ENCODE measurements at places on chromosomes 5 and 9.

- DNase-seq: no peak
Observed at GRCh38 chr5:54514841-54515432, 2.6 kb upstream of the SNX18 start.

GRCh38 chr5:169174923-169175322 lies 126.0 kb downstream of the SLIT3 start:
- DNase-seq: no peak

DNA sequence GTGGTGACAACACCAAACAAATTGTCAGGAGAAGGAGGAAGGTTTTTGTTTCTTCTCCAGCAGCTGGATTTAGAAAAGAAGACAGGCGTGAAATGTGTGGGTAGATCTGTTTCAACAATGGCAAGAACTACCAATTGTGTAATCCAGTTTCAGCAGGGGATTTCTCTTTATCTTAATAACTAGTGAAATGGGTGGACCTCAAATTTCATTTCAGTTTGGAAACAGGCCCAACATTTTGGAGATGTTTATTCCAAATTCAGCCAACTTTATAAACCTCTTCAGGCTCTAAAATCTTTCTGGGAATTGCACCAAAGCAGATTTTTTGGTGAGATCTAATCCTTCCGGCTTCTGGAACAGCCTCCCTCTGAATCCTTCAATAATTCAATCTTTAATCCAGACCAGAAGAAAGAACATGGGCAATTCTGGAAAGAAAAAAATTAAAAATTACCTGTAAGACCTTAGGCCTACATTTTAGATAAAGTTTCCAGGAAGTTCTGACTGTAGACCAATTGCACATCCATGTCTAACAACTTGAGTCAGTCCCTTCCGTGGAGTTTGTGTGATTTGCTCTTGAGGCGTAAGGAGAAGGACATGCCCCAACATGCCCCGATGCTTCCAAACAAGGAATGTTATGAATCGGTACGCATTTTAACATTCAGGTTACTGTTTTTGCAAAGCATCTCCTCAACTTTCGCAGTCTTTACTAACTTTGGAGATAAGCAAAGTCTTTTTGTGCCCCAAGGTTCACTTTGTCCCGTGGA lies 423.6 kb downstream of the IRX1 start:
- DNase-seq: no peak

DNA sequence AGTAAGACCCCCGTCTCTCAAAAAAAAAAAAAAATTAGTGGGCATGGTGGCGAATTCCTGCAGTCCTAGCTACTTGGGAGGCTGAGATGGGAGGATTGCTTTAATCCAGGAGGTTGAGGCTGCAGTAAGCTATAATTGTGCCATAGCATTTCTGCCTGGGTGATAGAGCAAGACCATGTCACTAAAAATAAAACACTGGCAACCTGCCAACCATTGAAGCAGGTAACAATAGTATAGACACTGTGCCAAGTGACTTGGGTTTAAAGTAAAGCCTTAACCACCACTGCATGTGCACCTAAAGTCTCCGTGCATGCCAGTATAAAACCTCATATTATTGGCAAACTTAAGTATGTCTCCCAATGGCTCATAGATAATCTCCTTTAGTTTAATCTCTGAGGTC lies 3.4 kb upstream of the APBA1 start:
- no peak for DNase-seq

- no peak for DNase-seq
Observed at GRCh38 chr5:71810471-71811195, 91.6 kb downstream of the CARTPT start.

GRCh38 chr5:79857714-79858409 lies 133.2 kb downstream of the MTX3 start:
- peak; percentile 65 for DNase-seq

GRCh38 chr5:123514615-123515355 lies 2.8 kb downstream of the CSNK1G3 start:
- DNase-seq: no peak

DNA sequence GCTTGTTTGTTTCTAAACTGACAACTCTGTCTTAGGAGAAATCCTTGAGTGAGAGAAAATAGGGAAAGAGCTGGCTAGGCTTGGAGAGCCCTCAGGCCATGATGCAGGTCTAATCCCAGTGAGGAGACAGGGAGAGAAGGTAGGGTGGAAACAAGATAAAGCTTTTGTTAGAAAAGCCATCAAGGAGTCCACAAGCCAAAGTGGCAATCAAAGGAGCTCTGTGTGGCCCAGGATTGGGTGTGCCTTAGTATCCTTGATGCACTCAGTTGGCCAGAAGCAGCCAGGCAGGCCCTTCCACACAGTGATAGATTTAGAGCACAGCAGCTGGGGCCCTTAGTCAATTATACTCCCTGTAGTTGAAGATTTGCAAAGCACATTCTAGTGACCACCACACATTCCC lies 73.9 kb downstream of the ALDH7A1 start:
- no peak for DNase-seq

- peak; percentile 4 for DNase-seq
Observed at GRCh38 chr5:150486402-150487198, 21.3 kb upstream of the NDST1 start.

- DNase-seq: no peak
Observed at GRCh38 chr5:133520062-133520461, 92.3 kb downstream of the FSTL4 start.

DNA sequence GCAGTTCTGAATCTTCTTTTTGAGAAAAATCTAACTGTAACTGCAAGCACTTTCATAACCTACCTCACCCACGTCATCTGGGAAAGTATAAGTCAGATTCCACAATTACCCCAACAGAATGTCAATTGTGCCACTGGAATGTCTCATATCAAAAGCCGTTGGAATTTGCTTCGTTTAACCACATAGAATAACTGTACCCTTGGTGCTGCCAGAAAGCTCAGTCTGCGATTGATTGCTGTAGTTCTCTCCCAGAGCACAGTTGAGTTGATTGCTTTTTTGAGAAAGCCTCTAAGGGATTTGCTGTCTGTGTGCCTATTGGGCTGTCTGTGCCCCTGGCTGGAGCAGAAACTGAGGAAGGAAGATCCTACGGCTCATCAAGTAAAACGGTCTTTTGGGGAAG lies 583.6 kb downstream of the TMEM38B start:
- no peak for DNase-seq

DNA sequence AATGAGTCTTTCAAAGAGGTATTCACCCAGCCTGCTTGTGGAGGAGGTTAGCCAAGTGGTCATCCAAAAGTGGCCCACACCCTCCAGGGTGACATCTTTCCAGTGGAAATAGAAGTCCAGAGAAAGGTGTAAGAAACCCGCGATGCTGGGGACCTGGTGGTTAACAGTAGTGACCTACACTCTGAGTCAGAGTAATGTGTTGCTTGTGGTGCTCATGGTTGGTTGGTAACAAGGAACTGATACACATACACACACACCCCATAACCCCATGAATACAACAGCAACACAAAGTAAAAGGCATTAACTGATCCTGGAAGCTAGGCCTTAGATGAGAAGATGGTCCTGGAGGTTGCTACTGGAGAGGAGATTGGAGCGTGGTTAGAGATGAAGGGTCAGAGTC lies 26.9 kb downstream of the MRPS30 start:
- no peak for DNase-seq

DNA sequence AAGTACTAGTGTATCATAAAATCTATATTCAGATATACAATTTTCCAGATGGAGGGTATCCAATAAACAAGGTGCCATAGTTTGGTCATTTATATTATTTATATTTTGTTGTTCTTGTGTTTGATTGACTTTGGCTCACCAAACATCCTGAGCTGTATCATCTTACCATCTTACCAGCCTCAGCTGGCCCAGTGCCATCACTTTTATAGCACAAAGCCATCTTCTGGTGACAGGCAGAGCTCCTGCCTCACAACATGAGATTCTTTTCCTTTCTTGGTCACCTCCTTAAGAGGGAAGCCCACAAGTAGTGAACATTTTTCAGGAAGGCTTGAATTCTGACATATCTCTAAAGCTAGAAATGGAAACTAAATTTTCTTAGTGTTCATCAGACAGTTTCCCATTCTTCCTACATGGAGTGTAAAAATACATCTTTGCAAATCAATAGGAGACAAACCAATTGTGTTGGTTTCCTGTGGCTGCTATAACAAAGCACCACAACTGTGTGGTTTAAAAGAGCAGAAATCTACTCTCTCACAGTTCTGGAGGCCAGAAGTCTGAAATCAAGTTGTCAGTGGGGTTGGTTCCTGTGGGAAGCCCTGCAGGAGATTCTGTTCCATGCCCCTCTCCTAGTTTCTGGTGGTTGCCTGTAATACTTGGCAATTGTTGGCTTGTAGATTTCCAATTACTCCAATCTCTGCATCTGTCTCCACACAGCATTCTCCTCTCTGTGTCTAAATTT lies 341.8 kb downstream of the MAN2A1 start:
- DNase-seq: no peak

DNA sequence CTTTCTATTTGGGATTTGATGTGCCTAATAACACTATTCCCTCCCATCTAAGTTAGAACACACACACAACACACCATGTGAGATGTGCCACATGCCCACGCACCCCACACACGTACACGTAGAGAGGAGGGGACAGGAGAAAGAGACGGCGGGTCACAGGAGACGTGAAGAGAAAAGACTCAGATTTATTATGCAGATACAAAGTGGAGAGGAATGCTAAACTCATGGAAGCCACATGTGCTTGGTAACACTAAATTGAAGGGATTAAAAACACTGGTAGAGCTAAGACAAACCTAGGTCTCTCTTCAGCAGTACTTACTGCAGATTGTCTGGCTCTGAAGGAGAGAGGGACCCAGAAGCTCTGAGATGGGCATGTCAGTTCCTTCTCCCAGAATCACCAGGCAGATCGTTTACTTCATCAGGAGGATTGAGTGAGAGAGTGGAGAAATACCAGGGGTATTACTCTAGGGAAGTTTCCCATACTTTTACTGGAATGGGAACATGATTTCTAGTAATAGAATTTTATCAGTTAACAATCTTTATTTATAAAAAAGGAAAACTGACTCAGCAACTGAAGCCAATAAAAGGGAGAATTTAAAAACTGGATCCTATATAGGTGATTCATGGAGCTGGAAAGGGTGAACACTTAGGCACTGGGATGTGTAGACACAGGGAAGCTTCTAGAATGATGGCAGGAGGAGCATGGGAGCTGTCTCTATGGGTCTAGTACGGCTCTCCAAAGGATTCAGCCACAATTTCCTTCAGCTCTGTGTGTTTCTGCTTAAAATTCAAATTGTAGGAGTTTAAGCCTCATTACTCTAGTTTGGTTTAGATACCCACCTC lies 139.4 kb downstream of the MACIR start:
- DNase-seq: no peak

- DNase-seq: no peak
Observed at GRCh38 chr5:11851416-11851815, 52.8 kb downstream of the CTNND2 start.

All from stimulated activated CD8-positive, alpha-beta memory T cell treated with anti-CD3 and anti-CD28 coated beads, Interleukin-2, amount 100 ng/mL, for 48 hours (primary cell).